Vagina (tissue), 2 donors: ENCODE measurements at places on chromosomes 1 and 21. TPM values are rescaled to one million over a fixed set of nuclear protein-coding genes. Genes with fewer than 3 reads are reported as not detected.

DNA sequence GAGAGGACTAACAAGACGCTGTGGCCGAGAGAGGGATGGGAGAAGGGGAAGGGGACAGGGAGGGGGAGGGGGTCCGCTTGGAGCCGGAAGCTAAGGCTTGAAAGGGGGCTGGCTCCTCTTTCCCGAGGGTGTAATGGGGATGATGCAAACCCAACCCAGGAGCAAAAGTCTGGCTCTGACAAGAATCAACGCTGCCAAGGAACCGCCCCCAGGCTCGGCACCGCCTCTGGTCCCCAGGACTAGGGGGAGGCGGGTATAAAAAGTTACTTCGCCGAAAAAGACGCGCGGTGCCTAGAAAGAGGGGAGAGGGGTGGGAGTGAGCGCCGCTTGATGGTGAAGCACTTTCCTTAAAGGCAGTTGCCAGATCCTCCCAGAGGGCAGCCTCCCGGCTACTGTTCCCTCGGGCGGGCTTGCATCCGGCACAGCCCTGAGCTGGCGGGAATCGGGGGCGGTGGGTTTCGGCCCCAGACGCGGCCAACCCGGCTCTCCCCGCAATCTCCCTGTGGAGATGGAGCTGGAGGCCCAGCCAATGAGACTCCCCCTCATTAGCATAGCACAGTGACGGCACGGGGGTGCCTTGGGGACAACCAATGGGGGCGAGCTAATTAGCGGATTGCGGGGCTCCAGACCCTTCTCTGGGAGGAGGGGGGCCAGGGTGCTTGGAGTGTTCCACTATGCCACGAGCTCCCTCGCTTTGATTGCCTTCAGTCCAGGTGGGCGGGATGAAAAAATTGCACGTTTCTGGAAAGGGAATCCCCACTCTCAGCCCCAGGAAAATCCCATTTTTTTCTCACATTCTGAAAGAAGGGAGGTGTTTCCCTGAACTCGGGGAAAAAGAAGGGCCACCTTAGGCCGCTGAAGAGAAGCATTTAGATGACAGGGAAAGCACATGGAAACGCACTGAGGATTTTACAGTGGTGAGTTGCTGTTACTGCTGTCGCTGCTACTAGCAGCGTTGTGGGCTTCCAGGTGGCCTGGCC lies at the start of gene KCNT2:
Gene KCNT2 (minus strand): TSS at position 51 of the 980 bp plus-strand sequence. CDS start 131 bp downstream, outside the sequence.
- no peak for DNase-seq

DNA sequence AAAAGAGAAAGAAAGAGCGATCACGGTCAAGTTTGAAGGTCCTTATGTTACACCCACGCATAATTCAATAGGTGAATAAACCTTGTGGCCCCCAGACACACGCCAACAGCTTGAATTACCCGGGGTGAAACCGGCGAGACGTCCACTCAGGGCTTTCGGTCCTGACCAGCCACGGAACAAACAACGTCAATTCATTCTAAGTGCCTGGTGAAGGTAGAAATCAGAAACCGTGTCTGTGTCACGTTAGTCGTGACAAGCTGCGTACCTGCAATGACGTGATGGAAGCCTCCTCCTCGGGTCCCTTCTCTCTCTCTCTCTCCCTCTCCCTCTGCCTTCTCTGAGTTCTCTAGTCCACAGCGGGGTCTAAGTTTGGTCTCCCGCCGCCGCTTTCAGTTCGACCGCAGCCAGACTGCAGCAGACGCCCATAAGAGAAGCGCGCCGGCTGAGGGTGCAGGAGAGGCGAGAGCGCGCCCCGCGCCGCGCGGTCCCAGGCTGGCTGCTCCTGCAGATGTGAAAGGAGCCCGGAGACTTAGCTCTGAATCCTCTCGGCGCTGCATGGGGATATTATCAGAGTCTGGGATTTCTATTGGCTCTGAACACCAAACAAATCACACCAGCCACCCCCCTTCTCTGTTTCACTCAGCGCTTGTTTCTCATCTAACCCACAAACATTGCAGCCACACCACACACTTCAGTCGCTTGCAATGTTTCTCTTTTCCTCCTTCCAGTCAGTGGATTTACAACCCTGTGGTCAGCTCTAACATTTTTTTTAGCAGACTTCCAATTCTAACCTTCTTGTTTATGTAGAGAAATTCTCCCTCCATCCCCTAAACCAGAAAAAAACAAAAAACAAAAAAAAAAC lies at the start of gene GREM2:
Gene GREM2 (minus strand): TSS at position 537 of the 862 bp plus-strand sequence. CDS start 118,680 bp downstream, outside the sequence.
- no peak for DNase-seq

- no peak for DNase-seq
Observed at GRCh38 chr1:53176452-53177208, 20.0 kb upstream of the CPT2 start.

DNA sequence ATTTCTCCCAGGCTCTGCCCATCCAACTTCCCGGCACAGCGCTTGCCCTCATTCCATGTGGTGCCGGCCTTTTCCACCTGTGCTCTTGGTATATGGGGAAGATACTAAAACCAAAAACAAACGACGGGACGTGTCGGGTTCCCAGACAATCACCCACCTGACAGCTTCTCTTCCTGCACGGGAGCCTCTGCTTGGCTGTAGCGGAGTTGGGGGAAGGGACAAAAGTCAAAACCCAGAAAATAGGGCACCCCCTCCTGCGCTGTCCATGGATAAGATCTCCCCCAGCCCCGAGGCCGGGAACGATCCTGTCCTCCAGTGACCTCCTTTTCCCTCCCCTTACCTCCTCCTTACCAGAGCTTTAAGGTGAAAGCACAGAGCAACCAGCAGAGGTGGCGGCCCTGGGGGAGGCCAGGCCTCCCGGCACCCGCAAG lies 640 bp downstream of the JTB start:
- no peak for DNase-seq

- DNase-seq = no peak
Observed at GRCh38 chr1:36342426-36343185, 19.2 kb upstream of the EVA1B start.

DNA sequence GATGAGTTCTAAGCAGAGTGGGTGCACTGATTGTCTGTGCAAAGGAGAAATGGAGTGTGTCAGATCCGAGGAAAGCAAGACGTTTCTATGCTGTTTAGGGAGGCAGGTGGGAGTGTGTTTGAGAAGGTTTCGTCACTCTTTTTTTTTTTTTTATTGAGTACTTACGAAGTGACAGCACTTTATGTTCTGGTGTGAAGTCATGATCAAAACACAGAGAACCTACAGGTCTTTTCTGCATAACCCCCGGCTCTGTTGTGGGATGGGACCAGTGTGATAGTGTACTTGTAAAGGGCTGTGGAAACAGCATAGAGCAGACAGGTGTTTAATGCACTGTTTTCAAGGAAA lies 26.7 kb downstream of the MIA3 start:
- DNase-seq = no peak

GRCh38 chr21:45970674-45971615 lies 10.6 kb upstream of the COL6A1 start:
- no peak for DNase-seq

The ZNF695 gene
- total RNA-seq = 0.49 TPM

The SV2A gene
- total RNA-seq = 7.6 TPM

The MATN1 gene
- total RNA-seq = 0.49 TPM

The C1orf94 gene
- not detected for total RNA-seq

The SPSB1 gene
- total RNA-seq = 40.0 TPM

The NR1I3 gene
- not detected for total RNA-seq
